Activated naive CD8-positive, alpha-beta T cell treated with anti-CD3 and anti-CD28 coated beads, Interleukin-2, amount 50 U/mL, for 24 hours (primary cell): ENCODE measurements at places on chromosomes 3 and 15.

- no peak overlapping the region for H3K4me3 ChIP-seq
- peaks cover 24% of the 10 kb centered on the region for H3K4me1 ChIP-seq
- peaks cover 14% of the 10 kb centered on the region for H3K36me3 ChIP-seq
- H3K27ac ChIP-seq: no peak overlapping the region
- no peaks in the 10 kb centered on the region for H3K27me3 ChIP-seq
Observed at GRCh38 chr3:72745146-72745999, 102.9 kb downstream of the SHQ1 start.

DNA sequence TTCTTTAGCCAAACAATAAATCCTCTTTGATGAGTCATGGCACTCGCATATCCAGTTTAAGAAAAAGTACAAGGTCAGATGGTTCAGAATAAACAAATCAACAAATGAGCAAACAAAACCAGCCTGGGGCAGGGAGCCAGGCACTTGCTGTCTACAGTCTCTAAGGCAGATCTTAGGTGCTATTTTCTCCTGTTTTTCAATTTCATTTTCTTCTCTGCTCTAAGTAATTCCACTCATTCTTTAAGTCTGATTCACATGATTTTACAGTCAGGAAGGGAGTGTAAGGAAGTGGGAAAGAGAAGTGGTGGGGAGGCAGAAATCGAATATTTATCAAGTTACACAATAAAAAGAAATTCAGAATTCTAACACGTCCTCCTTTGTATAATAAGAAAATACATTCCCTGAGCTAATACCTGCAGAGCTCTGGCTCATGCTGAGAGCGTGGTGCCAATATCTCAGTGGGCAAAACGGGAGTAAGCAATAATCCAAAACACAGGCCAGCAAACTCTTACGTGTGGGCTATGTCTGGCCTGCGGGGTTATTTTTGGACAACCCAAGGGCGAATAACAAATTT lies 298.6 kb downstream of the ADAMTS17 start:
- no peaks in the 10 kb centered on the region for H3K4me1 ChIP-seq
- peaks cover 11% of the 10 kb centered on the region for H3K36me3 ChIP-seq
- H3K27me3 ChIP-seq: no peaks in the 10 kb centered on the region
- H3K27ac ChIP-seq: no peak overlapping the region
- DNase-seq: no peak

DNA sequence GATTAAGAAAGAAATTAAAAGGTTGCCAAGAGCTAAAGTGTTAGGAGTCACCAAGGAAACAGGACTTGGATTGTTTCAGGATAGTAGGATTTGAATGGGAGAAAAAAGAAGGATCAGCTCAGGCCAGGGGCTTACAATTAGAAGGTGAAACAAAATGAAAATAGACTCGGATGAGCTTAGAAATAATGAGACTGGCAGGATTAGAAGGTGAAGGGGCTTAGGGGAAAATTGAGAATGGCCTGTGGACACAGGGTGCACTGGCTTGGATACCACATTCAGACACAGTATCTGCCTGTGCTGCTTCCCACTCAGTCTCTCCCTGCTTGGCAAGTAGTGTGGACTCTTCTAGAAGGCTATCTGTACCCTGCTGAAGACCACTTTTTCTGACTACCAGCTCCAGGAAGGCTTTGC lies 206.1 kb upstream of the ATP10A start:
- no peak overlapping the region for H3K27ac ChIP-seq
- H3K4me3 ChIP-seq: no peak overlapping the region
- H3K4me1 ChIP-seq: peaks cover 12% of the 10 kb centered on the region
- DNase-seq: no peak
- no peaks in the 10 kb centered on the region for H3K36me3 ChIP-seq

GRCh38 chr15:67147396-67147949 lies 82.1 kb downstream of the SMAD3 start:
- peaks cover 86% of the 10 kb centered on the region for H3K4me1 ChIP-seq
- peak overlapping the region; percentile 64 for H3K27ac ChIP-seq
- peak overlapping the region; percentile 34 for H3K4me3 ChIP-seq
- no peaks in the 10 kb centered on the region for H3K27me3 ChIP-seq
- H3K36me3 ChIP-seq: peaks cover 2% of the 10 kb centered on the region

DNA sequence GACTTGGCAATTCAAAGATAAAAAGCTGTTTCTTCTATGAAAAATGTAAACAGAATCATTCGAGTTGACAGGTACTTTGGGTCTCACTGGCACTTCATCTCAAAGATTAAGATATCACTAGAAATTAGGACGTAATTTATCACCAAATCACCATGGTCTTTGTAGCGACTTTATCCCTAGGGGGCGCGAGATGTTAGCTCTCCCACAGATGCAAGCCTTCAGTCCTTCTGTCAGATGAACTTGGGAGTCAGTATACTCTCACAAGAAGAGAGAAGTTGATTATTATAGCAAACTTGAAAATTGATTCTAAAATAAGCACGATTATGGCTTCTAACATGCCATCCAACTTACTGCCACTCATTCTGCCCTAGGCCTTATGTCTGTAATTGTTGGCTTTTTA lies 150.3 kb downstream of the ALCAM start:
- H3K27me3 ChIP-seq: no peaks in the 10 kb centered on the region
- no peak overlapping the region for H3K4me3 ChIP-seq
- no peaks in the 10 kb centered on the region for H3K4me1 ChIP-seq
- DNase-seq: no peak

DNA sequence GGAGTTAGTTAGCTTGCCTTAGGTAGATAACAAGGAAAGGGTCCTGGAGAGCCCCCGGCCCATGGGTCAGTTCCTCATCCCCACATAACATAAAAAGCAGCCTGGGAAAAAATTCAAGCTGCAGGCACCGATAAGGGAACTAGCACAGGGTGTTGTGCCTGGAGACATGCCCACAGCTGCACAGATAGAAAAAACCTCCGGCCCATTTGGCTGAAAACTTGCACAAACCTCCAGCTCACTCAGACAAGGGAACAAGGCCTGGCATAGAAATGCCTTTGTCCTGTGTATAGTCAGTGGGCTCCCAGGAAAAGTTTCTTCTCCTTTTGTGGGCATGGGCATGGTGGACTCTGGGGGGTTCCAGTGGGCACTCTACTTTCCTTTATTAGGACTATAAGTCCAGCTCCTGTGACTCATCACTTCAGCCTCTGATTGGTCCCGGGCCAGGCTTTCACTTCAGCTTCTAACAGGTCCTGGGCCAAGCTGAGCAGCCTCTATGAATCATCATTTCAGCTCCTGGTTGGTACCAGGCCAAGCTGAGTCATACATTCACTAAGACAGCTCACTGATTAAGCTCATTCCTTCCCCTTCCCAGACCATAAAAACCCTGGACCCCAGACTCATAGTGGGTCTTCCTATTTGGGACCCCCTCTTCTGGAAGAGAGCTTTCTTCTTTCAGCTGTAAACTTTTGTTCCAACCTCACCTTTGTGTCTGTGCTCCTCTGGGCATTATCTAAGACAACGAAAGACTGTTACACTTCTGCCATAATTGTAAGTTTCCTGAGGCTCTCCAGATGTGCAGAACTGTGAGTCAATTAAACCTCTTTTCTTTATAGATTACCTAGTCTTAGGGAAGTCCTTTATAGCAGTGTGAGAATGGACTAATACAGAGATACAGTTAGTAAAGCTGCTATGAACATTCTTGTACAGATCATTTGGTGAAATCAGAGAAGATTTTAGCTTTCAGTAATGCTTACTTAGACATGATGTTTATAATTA lies 348.0 kb upstream of the DPPA4 start:
- no peak for DNase-seq
- no peaks in the 10 kb centered on the region for H3K4me1 ChIP-seq
- H3K4me3 ChIP-seq: no peak overlapping the region
- no peak overlapping the region for H3K27ac ChIP-seq
- H3K27me3 ChIP-seq: no peaks in the 10 kb centered on the region

- H3K36me3 ChIP-seq: no peaks in the 10 kb centered on the region
- H3K27ac ChIP-seq: no peak overlapping the region
- no peak for DNase-seq
Observed at GRCh38 chr15:90683371-90683770, 33.8 kb upstream of the BLM start.

GRCh38 chr15:66815318-66815717 lies 113.3 kb downstream of the SMAD6 start:
- DNase-seq: no peak
- no peak overlapping the region for H3K4me3 ChIP-seq
- no peak overlapping the region for H3K27ac ChIP-seq
- peaks cover 5% of the 10 kb centered on the region for H3K27me3 ChIP-seq
- H3K4me1 ChIP-seq: no peaks in the 10 kb centered on the region

- H3K4me3 ChIP-seq: peak overlapping the region; percentile 98
- H3K36me3 ChIP-seq: peaks cover 17% of the 10 kb centered on the region
Observed at GRCh38 chr3:12483410-12483809, 870 bp upstream of the TSEN2 start.

GRCh38 chr3:126684218-126684751 lies 19.8 kb upstream of the CHCHD6 start:
- no peak overlapping the region for H3K27ac ChIP-seq
- DNase-seq: no peak
- no peaks in the 10 kb centered on the region for H3K4me1 ChIP-seq
- H3K36me3 ChIP-seq: no peaks in the 10 kb centered on the region
- H3K27me3 ChIP-seq: no peaks in the 10 kb centered on the region

- H3K4me1 ChIP-seq: no peaks in the 10 kb centered on the region
- no peak for DNase-seq
- no peak overlapping the region for H3K4me3 ChIP-seq
Observed at GRCh38 chr15:82086243-82086995, 40.6 kb upstream of the MEX3B start.

GRCh38 chr3:33980252-33980651 lies 181.8 kb downstream of the PDCD6IP start:
- no peak for DNase-seq
- no peaks in the 10 kb centered on the region for H3K27me3 ChIP-seq
- H3K4me3 ChIP-seq: no peak overlapping the region
- H3K4me1 ChIP-seq: no peaks in the 10 kb centered on the region
- H3K36me3 ChIP-seq: no peaks in the 10 kb centered on the region

DNA sequence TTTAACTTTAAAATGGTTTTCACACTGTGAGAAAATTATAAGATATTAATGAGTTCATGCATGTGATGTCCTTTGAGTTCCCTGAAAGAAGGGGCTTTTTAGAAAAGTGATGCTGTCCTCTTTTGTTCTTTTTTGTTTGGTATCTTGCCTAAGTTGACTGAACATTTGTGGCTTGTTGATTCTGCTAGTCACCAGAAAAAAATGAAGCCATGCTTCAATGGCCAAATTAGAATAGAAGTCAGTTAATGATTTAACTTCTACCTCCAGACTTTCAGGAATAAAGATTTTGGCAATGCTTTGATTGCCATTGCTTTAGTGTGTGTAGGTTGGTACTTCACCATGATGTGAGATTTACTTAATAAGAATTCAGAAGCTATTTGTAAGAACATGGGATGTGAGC lies 260.6 kb upstream of the NECTIN3 start:
- DNase-seq: no peak
- peaks cover 12% of the 10 kb centered on the region for H3K4me1 ChIP-seq
- peaks cover 14% of the 10 kb centered on the region for H3K27me3 ChIP-seq
- no peaks in the 10 kb centered on the region for H3K36me3 ChIP-seq
- no peak overlapping the region for H3K4me3 ChIP-seq

DNA sequence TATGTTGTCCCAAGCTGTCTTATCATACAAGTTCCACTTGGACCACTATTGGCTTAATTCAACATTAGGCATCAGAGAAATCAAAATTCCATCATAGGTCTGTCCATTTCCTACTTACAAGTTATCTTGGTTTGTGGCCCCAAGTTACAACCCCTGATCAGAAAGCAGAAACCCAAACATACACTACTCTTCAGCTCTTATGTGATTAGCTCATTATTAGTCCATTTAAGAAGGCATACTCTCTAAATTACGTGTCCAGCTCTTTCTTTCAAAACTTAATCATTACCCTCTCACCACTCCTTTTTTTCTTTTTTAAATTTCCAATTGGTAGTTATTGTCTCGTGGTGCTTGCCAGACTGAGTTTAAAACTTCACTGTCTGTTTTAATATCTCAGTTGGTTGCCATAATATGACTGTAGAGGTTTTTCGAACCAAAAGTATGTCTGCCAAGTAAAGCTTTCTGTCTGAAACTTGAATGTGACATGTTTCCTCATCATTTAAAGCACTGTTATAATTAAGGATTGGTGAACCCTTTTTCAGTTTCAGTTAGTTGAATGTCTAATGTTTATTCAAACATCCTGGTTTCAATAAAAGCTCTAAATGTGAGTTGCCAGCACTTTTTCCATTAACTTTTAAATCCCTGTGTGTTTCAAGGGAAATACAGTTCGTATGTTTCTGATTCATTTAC lies 150.3 kb downstream of the SAMMSON start:
- no peak for DNase-seq
- H3K36me3 ChIP-seq: no peaks in the 10 kb centered on the region
- no peaks in the 10 kb centered on the region for H3K4me1 ChIP-seq
- no peak overlapping the region for H3K4me3 ChIP-seq
- peaks cover 4% of the 10 kb centered on the region for H3K27me3 ChIP-seq

GRCh38 chr3:46907271-46907670 lies 29.8 kb downstream of the PTH1R start:
- no peaks in the 10 kb centered on the region for H3K27me3 ChIP-seq
- DNase-seq: no peak
- no peaks in the 10 kb centered on the region for H3K36me3 ChIP-seq
- peaks cover 6% of the 10 kb centered on the region for H3K4me1 ChIP-seq

DNA sequence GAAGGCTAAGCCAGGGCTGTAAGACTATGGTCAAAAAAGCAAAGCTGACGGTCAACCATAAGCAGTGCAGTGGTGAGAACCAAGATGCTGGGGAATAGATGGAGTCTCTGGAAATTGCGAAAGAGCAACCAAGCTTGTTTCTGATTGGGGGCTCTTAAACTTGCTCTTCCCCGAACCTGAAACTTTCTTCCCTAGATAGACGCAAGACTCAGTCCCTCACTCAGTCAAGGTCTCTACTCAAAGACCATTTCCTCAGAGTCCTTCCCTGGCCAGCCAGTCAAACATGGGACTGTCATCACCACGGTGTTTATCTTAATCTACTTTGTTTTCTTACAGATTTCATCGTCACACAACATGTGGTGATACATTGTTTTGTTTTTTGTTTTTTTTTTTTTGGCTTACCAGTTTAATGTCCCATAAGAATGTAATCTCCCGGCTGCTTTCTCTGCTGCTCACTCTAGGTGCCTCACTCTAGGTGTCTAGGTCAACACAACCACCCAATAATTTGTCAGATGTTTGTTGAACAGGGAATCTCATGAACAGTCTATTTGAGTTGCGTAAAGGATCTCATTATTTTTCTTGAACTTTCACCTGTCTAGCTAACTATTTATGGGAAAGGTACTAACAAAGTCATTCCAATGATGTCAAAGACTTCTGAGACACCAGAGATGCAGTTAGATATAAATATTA lies 495.4 kb downstream of the FOXP1 start:
- H3K36me3 ChIP-seq: peaks cover 57% of the 10 kb centered on the region
- H3K4me1 ChIP-seq: peaks cover 97% of the 10 kb centered on the region
- no peak for DNase-seq
- no peaks in the 10 kb centered on the region for H3K27me3 ChIP-seq

- no peak overlapping the region for H3K4me3 ChIP-seq
- peaks cover 5% of the 10 kb centered on the region for H3K4me1 ChIP-seq
- DNase-seq: no peak
- H3K36me3 ChIP-seq: peaks cover 8% of the 10 kb centered on the region
- H3K27ac ChIP-seq: no peak overlapping the region
Observed at GRCh38 chr3:52939600-52939999, 42.3 kb upstream of the STIMATE start.

DNA sequence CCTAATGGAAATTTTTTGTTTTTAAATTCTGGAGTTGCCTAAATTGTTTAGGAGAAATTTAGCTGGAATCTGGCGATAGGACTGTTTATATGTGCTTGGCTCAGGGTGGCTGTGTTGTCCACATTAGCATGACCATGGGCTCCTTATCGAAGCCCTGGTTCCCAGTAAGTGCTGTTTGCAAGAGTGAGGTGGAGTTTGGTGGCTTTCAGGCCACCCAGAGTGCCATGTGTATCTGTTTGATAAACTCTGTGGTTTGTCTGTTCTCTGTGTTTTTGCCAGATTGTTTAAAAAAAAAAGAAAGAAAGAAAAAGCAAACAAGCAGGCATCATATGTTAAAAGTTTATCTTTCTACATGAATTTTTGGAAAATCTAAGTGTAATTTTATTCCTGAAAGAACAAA lies 51.5 kb downstream of the PLCL2 start:
- DNase-seq: no peak
- H3K27me3 ChIP-seq: no peaks in the 10 kb centered on the region
- peaks cover 4% of the 10 kb centered on the region for H3K36me3 ChIP-seq
- H3K4me3 ChIP-seq: peak overlapping the region; percentile 53
